ENCODE measurements at places on chromosomes 2 and 18. TPM values are rescaled to one million over a fixed set of nuclear protein-coding genes. Genes with fewer than 3 reads are reported as not detected.
A peak's percentile ranks its signal among the peaks of the same experiment; 100 is the strongest.

- DNase-seq = no peak
Measured at GRCh38 chr2:72340665-72341064, 193.0 kb upstream of the CYP26B1 start.

Gene SERPINB11
- total RNA-seq = not detected

GRCh38 chr2:69495861-69496260 lies 58.6 kb upstream of the NFU1 start:
- no peak for DNase-seq

DNA sequence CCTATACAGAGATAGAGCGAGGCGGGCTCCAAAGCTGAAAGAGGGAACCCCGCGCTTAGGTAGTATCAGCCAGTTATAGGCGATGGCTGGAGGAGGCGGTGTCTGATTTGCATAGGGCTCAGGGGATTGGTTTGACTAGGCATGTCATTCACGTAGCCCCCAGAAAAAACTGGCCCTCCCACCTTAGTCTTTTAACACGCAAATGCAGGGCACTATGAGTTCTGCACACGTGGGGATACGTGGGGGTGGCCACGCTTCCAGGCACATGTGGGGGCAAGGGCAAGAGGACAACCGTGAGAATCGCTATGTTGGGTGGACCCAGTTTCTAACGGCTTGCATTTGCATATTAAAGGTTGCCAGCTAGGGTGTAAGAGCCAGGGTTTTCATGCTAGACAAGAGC lies 56.7 kb upstream of the MSTN start:
- DNase-seq = peak; percentile 64

DNA sequence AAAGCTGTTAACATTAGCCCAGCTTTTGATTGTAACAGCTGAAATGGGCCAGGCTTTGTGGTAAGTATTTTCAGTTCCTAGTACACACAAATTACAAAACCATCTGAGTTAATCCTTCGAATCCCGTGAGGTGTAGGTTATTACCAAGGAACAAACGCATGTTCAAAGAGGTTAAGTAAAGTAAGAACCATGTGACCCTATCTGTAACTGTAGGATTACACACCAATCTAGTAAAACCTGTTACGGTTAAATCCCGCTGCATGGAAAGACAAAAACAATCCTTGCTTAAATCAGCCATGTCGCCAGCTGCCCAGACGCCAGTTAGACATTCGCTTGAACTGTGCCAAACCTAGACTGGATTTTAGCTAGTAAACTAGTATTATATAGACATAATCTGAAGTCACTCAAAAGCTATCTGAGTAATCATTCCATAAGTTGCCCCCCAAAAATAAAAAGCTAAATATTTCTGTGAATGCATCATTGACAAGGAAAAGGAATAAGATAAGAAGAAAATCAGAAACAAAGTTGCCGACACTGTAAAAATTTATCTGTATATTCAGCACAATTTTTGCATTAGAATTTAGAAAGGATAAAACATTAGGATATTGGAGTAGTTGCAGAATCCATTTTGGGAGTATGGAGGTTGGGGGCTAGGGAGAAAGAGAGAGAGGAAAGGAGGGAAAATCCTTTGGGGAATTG lies 638.0 kb downstream of the CNTNAP5 start:
- no peak for DNase-seq

DNA sequence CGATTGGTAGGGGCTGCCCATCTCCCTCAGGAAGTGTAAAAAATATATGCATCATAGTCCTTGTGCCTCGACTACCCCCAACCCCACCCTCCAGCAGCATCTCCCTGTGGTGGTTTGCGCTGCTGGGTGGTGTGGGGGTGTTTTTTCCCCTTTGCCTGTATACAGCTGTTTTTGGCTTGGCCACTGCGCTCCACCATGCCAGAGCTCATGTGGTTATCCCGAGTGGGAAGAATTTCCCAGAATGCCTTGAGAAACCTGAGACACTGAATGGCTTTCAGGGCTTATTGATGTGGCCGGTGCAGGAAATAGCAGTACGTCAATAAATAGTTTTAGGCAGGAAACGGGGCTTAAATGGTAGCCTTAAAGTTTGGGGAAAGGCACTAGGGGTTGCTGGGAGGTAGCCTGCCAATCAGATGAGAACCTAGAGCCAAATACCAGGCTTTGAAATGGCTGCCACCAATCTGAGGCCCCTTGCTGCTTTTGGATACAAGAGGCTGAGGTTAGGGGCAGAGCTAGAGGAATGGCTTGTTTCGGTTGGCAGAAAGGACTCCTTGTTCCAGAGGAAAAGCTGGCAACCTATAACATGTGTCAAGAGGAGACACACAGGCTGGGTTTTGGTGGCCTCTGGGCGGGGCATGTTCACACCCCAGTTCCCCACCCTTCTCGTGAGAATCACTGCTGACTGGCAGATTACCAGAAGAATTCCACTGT lies 144.1 kb downstream of the SMAD7 start:
- peak; percentile 64 for DNase-seq

DNA sequence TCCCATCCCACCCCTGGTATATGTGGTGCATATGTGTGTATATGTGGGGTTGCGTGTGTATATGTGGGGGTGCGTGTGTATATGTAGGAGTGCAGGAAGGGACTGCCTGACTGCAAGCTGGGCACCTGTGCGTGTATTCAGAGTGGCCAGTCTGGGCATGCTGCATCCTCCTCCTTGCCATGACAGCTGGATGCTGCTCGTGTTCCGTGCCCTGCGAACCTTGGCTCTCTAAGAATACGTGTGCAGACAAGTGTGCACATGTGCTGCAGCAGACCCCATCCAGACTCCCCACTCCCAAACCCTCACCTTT lies 222.1 kb downstream of the CELF4 start:
- DNase-seq = no peak

DNA sequence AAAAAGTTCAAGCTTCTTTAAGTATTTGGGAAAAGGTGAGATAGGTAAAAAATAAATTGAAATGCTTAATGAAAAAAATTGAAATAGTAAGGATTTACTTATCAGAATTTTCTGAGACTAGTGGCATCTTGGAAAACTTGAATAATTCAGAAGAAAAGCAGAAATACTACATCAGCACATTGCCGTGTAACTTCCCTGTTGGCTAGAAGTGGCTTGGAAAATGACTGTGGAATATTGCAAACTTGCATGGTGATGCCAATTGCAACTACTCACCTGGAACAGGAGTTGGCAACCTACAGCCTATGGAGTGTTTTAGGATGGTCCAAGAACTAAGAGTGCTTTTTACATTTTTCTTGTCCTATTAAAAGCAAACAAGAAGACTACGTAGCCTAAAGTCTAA lies 603.5 kb upstream of the VRK2 start:
- DNase-seq = no peak

DNA sequence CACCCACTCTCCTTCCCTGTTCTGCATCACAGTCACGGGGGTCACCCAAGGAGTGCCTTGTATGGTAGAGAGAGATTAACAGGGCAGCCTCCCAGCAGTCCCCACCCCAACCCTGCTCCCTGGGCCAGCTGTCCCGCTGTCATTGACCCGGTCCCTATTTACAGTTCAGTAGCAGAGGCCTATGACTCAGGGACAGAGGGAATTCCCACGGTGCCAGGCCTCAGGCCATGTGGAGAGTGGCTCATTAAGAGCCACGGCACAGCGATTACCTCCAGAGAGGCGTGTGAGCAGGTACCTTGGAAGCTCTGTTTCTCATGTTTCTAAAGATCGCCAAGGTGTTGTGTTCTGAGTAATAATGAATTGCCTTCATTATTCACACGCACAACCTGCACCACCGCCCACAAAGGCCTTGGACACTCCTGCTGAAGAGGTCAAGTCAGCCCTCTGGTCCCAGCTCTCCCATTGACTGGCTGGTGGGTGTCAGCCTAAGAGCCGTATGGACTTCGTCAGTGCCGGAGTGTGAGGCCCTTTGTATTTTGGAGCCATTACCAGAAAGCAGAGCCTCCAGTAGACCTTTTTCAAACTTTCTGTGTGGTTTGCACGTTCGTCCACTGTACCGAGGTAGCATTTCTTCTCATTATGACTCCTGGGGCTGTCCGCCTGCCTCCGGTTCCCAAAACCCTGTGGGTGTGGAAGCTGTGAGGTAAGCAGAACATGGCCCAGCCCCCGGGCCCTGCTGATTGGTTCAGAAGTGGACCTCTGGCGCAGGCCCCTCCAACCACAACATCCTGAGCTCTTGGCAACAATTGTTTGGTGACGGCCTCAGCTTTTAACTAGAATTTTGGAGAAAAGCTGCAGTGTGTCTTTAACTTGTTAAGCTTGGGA lies 47.0 kb downstream of the SERTAD2 start:
- peak; percentile 20 for DNase-seq

DNA sequence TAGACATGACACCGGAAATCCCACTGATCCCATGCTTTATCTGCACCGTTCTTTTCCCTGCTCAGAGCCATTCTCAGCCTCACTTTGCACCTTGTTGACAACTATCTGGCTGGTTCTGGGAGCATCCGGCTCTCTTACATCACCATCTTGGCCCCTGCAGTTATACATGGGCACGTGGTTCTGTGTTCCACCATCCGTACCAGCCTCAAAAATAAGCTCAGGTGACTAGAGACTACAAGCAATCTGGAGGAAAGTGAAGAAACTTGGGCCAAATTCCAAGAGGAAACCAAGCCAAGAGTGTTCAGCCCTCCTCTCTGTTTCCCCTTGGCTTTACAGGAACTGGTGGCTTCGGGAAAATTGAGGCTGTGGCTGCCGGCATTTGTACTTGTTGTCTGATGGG lies 244.6 kb upstream of the ACVR2A start:
- no peak for DNase-seq
